Chondrocyte (in vitro differentiated cells): ENCODE measurements at places on chromosomes 16 and 17. TPM values are rescaled to one million over a fixed set of nuclear protein-coding genes. Genes with fewer than 3 reads are reported as not detected.

DNA sequence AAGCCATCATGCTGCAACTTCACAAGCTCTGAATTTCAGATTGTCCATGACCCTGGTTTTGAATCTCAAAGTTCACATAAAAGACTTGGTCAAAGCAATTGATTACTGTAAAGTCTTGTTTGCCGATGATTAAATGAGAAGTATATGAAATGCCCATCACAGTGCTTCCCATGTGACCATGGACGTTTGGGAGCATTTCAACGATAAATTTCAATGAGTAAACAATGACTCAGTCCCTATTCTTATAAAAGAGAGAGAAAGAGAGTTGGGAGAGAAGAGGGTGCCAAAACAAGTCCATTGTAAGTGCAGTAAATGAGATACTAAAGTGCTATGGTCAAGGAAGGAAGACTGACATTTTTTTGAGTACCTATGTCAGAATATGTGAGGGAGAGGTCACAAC, 276.9 kb downstream of the SOX9 start:
- H3K27ac ChIP-seq = no peak overlapping the region
- H3K27me3 ChIP-seq = no peaks in the 10 kb centered on the region
- H3K36me3 ChIP-seq = peaks cover 7% of the 10 kb centered on the region
- no peak for DNase-seq
- peaks cover 13% of the 10 kb centered on the region for H3K4me1 ChIP-seq
- no peak overlapping the region for H3K4me3 ChIP-seq

TMEM92 gene
- 1.6 to 1.7 TPM (median 1.7 TPM) in 3 replicates for total RNA-seq

DNA sequence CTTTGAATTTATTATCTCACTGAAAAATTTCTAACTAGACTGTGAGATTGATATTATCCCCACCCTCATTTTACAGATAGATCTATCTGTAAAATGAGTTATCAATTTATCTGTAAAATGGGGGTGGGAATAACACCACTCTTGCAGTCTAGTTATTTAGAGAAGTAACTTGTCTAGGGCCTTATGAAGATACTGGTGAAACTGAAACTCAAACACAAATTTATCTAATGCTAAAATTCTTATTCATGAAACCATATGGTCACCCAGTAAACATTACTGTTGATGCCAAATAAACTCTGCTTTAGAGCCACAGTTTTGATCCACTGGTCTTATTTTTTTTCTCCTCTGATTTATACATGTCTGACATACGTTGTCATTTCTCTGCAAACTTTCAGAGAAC, 52.1 kb upstream of the SMIM36 start:
- H3K27ac ChIP-seq = no peak overlapping the region
- peaks cover 3% of the 10 kb centered on the region for H3K27me3 ChIP-seq
- H3K4me1 ChIP-seq = no peaks in the 10 kb centered on the region
- DNase-seq = no peak
- H3K36me3 ChIP-seq = no peaks in the 10 kb centered on the region

DNA sequence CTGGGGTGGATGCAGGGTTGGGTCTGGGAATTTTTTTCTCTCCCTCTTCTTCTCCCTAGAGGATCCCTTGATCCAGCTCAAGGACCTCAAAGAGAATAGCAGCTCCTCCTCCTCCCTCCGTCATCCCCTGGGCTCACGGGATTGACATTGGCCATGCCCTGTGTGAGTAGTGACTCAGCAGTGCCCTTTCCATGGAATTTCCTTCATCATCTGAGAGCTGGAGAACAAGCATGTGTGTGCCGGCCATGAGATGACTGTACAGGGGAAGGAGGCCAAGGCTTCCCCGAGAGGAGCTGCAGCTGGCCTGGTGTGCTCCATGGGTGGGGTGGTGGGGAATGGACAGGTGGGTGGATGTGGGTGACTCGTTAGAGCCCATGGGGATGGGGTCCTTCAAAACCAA, 8.9 kb upstream of the WSCD1 start:
- no peaks in the 10 kb centered on the region for H3K36me3 ChIP-seq
- no peak overlapping the region for H3K4me3 ChIP-seq
- H3K27ac ChIP-seq = peak overlapping the region; percentile 64
- DNase-seq = no peak
- H3K4me1 ChIP-seq = peaks cover 9% of the 10 kb centered on the region
- H3K27me3 ChIP-seq = peaks cover 42% of the 10 kb centered on the region

CCDC200 gene
- not detected in 3 replicates for total RNA-seq

CHST4 gene
- not detected in 3 replicates for total RNA-seq

GRCh38 chr17:18961634-18962493, 9.9 kb downstream of the SLC5A10 start:
- H3K27ac ChIP-seq = no peak overlapping the region
- H3K36me3 ChIP-seq = no peaks in the 10 kb centered on the region
- peaks cover 6% of the 10 kb centered on the region for H3K4me1 ChIP-seq

GRCh38 chr16:85539084-85539483, 74.0 kb upstream of the GSE1 start:
- peaks cover under 1% of the 10 kb centered on the region for H3K36me3 ChIP-seq
- H3K27me3 ChIP-seq = no peaks in the 10 kb centered on the region
- no peak for DNase-seq
- H3K27ac ChIP-seq = no peak overlapping the region
- no peak overlapping the region for H3K4me3 ChIP-seq

DNA sequence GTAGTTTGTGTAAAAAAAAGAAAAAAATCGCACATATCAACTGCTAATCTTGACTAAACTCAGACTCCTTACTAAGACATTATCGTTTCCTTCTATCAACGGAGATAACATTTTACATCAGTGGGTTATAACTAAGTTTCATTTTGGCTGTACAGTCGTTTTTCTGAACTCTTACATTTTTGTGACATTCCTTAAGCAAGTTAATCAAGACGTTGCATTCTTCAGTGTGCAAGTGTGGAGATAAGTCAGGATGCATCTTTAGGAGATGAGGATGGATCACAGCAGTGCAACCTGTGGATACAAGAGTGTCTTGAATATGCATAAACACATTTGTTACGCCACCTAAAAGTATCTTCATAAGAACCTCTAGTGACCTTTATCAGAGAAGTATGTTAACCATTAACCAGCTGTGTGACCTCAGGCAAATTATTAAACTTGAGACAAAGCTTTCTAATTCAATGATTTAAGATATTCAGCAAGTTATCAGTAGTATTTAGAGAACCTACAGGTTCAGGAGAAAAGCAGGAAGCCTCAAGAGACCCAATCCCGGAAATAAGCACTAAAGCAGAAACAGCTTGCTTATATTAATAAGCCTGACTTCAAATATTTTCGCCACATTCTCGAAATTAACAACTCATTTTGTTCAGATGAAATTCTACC, 9.4 kb downstream of the CMC2 start:
- no peak overlapping the region for H3K27ac ChIP-seq
- no peak for DNase-seq
- no peak overlapping the region for H3K4me3 ChIP-seq
- H3K36me3 ChIP-seq = peaks cover 2% of the 10 kb centered on the region
- no peaks in the 10 kb centered on the region for H3K27me3 ChIP-seq

DNA sequence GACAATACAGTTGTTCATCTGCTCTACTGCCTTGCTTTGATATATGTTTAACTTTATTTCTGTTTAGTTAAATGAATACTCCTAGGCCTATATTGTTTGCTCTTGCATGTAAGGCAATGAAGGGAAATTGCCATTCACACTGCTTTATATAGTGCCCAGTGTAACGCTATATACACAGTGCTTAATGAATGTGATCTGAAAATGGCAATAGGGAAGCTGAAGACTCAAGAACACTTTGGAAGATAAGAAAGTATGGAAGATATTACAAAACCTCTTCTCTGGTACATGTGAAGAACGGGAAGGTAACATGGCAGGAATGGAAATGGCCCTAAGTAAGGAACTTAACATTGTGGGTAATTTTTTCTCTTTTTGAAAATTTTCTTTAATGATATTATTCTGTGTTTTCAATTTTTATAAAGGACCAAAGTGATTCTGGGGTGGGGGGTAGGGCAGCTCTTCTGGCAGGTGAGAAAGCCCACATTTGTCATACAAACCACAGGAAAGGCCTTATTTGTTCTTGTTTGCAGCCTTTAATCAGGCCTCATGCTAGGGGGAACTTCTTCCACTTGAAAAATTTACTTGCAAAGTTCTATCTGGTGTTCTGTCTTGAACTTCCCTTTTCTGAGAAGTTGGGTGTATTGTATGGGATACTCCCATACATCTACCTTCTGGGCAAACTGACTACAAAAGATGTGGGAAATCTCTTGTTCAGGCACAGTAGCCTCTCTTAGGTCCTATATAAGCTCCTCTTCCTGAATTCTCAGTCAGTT, 100.8 kb upstream of the CORO6 start:
- DNase-seq = no peak
- H3K27me3 ChIP-seq = no peaks in the 10 kb centered on the region

STARD3 gene
- total RNA-seq = 39.8 to 49.6 TPM (median 42.3 TPM) in 3 replicates

DNA sequence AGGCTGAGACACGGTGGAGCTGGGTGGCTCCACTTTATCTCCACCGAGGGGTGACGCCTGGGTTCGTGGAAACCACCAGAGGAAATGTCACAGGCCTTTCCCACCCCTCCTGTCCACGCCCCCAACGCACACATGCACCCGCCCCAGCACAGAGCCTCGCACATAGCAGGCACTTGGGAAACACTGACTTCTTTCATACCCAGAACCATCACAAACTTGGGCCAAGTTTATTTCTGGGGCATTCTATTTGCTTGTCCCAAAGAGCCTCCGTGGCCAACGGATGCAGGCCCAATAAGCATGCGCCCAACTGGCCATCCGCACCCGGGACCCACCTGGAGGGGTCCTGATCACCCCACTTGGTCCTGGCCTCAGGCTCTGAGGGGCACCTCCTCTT, 3.3 kb downstream of the BCAR1 start:
- H3K4me3 ChIP-seq = peak overlapping the region; percentile 90
- peak overlapping the region; percentile 100 for H3K27ac ChIP-seq
- H3K36me3 ChIP-seq = peaks cover 2% of the 10 kb centered on the region
- no peak for DNase-seq

GNG13 gene
- total RNA-seq = not detected in 3 replicates

ARL5C gene
- 0.25 TPM in 1 of 3 replicates, not detected in the others for total RNA-seq

DNA sequence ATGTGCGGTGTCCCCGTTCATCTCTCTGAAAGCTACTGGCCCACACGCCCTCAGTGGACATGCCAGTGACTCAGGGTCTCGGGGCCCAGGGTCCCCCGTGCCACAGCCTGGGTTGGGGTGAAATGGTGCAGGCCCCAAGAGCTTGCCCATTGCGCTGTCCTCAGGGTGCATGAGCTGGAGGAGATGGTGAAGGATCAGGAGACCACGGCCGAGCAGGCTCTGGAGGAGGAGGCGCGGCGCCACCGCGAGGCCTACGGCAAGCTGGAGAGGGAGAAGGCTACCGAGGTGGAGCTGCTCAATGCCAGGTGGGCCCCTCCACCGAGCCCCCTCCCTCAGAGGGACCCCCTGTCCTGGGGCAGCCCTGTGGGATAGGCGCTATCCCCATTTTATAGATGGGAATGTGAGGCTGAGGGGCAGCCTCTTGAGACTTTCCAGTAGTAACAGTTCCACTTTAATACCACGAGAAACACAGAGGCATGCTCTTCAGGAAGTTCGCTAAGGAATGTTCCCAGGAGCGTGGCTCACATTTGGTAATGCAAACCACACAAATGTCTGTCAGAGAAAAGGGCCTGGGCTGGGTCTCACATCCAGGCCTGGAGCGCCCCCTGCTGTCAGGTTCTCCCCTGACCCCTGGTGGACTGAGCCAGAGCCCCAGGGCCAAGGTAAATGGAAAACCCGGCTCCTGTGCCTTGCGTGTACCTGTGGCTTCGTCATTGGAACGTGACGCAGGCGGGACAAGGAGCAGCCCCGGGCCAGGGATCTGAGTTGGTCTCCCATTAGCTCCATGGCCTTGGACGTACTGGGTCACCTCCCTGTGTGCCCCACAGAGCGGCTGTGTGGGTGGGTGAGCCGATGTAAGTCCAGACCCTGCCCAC, 133.7 kb downstream of the RAB11FIP4 start:
- no peaks in the 10 kb centered on the region for H3K36me3 ChIP-seq
- H3K27ac ChIP-seq = no peak overlapping the region
- H3K4me3 ChIP-seq = no peak overlapping the region
- H3K4me1 ChIP-seq = peaks cover 8% of the 10 kb centered on the region
- no peaks in the 10 kb centered on the region for H3K27me3 ChIP-seq
- DNase-seq = peak; percentile 93

DNA sequence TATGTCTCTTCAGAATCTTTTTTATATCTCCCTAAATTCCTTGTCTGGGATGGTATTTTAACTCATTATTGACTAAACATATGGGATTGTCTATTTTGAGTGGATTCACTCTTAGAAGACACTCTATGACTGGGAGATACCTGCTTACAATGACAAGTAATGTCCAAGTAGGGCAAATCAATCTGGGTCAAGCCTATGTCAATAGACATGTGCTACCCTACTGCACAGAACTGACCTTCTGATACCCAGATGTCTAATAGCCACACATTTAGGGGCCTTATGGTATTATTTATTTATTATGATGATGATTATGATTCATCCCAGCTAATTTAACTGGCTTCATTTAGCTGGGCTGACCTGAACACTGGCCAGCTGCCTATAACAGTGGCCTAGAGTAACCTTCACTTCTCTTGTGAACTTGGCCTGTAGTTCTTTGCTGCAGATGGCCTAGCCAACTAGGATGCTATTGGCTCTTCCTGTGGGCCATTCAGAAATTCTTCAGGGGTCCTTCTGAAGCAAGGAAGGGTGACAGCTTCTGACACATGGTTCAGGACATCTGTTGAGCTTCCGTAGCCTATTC, 138.0 kb downstream of the ANKFN1 start:
- H3K27me3 ChIP-seq = no peaks in the 10 kb centered on the region
- peaks cover 7% of the 10 kb centered on the region for H3K4me1 ChIP-seq
- no peak for DNase-seq
- no peak overlapping the region for H3K27ac ChIP-seq

SLC2A4 gene
- total RNA-seq = 0.15 to 0.38 TPM (median 0.30 TPM) in 3 replicates

DNA sequence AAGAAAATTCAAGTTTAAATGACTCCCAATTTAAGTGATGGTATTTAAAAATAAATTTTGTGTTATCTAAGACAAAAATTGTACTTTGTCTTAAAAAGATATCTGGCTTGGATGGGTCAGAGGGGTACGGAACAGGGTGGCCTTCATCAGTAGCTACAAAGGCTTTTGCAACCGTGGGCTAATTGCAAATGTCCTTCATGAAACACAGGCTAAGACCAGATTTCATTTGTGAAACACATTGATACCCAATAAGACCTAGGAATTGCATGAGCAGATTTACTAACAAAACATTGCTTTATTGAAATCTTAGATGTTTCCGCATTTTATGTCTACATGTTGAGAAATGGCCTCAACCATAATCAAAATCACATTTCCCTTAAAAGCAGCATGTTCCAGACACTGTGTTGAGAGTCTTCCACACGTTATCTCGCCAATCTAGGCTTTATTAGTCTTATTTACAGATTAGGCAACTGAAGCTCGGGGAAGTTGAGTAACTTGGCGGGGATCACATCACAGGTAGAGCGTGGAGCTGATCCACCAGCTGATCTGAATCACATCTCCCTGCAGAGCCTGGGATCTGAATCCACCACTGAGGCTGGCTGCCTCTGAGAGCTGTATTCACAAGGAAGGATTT, 21.8 kb downstream of the FBXO39 start:
- peaks cover 24% of the 10 kb centered on the region for H3K27me3 ChIP-seq
- no peak overlapping the region for H3K4me3 ChIP-seq
- no peak overlapping the region for H3K27ac ChIP-seq
- H3K4me1 ChIP-seq = no peaks in the 10 kb centered on the region
